ENCODE measurements at places on chromosomes 3 and 15. TPM values are rescaled to one million over a fixed set of nuclear protein-coding genes. Genes with fewer than 3 reads are reported as not detected.
A peak's percentile ranks its signal among the peaks of the same experiment; 100 is the strongest.

Gene GABRA5
- total RNA-seq = not detected

Gene VEPH1
- total RNA-seq = 17.8 TPM

Gene GHSR
- total RNA-seq = not detected

- H3K4me1 ChIP-seq = peaks cover 6% of the 10 kb centered on the region
- H3K36me3 ChIP-seq = no peaks in the 10 kb centered on the region
- H3K4me3 ChIP-seq = no peak overlapping the region
- H3K27me3 ChIP-seq = no peaks in the 10 kb centered on the region
These were observed 11.7 kb upstream of the MAP1A start for GRCh38 chr15:43505738-43506137.

DNA sequence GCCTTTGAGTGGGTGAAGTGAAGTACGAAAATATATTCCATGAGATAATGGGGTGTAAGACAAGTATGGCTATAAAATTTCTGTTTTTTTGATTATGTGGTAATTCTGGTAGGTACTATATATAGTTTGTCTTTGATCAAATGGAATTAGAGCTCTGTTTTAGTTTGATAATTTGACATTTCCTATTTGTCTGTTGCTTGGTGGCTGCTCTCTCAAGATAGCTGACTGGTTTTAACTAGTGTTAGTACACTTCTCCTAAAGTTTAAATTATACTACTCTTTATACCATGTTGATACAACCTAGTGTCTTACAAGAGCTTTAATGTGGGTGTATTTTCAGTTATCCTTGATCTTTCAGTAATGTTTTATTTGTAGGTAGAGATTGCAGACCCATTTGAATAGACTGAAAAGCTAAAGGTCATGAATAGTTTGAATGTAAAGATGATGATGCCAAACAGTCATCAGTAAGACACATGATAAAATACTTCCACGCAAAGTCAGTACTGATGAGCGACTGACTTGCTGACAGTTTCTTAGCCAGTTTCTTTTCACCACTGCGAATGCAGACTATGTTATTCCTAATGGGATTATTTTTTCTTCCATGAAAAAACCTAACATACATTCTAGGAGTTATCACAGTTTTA lies 15.2 kb downstream of the SACM1L start:
- H3K4me1 ChIP-seq = no peaks in the 10 kb centered on the region
- H3K36me3 ChIP-seq = peaks cover 7% of the 10 kb centered on the region
- no peaks in the 10 kb centered on the region for H3K27me3 ChIP-seq

- no peak for DNase-seq
- no peak overlapping the region for H3K27ac ChIP-seq
- H3K4me1 ChIP-seq = no peaks in the 10 kb centered on the region
- no peaks in the 10 kb centered on the region for H3K27me3 ChIP-seq
- H3K4me3 ChIP-seq = no peak overlapping the region
These were observed 281.4 kb upstream of the CTDSPL start for GRCh38 chr3:37580237-37580636.

DNA sequence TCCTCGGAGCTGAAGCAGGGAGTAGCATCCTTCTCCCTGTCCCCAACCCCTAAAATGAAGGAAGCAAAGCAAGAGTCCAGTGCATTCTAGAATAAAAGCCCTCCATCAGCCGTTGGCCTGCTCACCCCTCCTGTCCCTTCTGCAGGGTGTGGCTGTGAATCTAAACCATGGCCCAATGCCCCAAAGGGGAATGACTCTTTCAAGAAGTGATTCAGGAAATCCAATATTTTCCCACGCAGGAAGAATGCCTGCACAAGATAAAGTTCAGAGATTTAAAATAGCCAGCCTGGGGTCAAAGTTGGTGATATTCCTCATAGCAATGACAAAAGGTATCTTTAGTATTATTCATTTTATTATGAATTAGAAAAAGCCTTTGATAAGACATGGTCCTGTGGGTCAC lies 38.5 kb downstream of the SLCO2A1 start:
- no peaks in the 10 kb centered on the region for H3K36me3 ChIP-seq
- peak; percentile 8 for DNase-seq
- H3K4me3 ChIP-seq = no peak overlapping the region
- H3K4me1 ChIP-seq = no peaks in the 10 kb centered on the region
- H3K27ac ChIP-seq = no peak overlapping the region
- H3K27me3 ChIP-seq = no peaks in the 10 kb centered on the region

DNA sequence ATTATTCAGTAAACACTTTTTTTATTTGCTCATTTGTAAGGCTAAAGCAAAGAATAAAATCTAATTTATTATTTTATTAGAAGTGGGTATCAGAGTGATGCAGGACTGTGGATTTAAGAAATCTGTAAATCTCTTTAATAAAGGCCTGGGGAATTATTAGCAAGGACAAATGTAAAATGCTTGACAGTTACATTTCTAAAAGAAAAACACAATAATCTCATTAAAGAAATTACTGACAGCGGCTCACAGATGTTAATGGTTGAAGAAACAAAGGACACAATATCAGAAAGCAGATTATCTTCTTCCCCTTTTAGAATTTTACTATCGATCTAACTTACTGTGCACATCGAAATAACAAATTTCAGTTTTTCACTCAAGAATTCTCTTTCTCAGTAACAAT lies 262.1 kb upstream of the MEIS2 start:
- no peak for DNase-seq
- no peak overlapping the region for H3K27ac ChIP-seq
- no peaks in the 10 kb centered on the region for H3K36me3 ChIP-seq
- H3K27me3 ChIP-seq = no peaks in the 10 kb centered on the region

- H3K27ac ChIP-seq = no peak overlapping the region
- no peaks in the 10 kb centered on the region for H3K27me3 ChIP-seq
- no peak overlapping the region for H3K4me3 ChIP-seq
- no peak for DNase-seq
- H3K4me1 ChIP-seq = no peaks in the 10 kb centered on the region
- H3K36me3 ChIP-seq = no peaks in the 10 kb centered on the region
These were observed 70.6 kb upstream of the STT3B start for GRCh38 chr3:31462050-31462569.
